ENCODE measurements at places on chromosomes 13 and 19.

DNA sequence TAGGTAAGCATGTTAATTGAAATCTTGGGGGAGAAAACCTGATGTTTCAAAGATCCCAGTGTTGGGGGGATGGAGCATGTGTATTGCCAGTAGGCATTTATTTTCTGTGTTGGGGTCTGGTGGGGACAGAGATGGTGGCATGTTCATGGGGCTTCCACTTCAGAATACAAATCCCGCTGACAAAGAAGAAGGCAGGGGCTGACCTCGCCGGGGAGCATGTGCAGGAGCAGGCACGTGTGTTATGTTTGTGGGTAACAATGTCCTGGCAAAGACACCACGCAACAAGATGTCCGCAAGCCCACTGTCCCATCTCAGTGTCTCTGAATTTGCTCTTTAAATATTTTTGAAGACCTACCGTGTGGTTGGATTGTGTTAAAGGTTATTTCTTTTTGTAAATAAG is 164.5 kb downstream of the TEX29 start:
- no peak for ATAC-seq

DNA sequence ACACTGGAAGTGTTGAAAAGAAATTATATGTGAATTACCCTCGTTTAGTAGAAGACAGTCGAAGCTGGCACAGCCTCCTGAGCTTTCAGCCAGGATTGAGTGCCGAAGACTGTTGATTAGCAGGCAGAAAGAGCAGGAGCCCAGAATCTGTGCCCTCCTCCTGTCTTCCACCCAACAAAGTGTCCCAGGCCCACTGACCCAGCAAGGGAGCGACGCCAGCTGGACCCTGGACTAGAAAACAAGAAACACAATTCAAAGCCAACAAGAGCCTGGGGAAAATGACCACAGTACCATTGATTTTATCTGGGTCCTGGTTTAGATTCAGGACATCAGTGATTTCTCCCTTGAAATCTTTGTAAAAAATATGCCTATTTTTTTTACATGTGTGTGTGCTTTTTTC is 120.7 kb downstream of the RXFP2 start:
- ATAC-seq = no peak

DNA sequence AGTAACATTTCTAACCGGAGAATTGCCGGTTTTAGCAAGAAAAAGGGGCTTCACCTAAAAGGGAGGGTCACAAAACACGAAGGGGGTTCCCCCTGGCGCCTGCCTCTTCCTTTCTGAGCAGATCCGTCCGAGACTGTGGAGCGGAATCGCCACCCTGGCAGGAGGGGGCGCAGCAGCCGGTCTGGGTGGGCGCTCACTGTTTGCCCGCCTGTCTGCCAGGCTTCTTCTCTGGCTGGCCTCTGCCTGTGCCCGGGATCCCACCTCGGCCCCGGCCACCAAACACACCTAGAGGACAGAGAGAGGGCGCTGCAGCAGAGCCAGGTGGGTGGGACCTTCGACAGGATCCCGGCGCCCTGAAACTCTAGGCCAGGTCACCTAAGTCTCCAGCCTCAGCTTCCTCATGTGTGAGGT is 15.6 kb downstream of the LSM4 start:
- no peak for ATAC-seq

DNA sequence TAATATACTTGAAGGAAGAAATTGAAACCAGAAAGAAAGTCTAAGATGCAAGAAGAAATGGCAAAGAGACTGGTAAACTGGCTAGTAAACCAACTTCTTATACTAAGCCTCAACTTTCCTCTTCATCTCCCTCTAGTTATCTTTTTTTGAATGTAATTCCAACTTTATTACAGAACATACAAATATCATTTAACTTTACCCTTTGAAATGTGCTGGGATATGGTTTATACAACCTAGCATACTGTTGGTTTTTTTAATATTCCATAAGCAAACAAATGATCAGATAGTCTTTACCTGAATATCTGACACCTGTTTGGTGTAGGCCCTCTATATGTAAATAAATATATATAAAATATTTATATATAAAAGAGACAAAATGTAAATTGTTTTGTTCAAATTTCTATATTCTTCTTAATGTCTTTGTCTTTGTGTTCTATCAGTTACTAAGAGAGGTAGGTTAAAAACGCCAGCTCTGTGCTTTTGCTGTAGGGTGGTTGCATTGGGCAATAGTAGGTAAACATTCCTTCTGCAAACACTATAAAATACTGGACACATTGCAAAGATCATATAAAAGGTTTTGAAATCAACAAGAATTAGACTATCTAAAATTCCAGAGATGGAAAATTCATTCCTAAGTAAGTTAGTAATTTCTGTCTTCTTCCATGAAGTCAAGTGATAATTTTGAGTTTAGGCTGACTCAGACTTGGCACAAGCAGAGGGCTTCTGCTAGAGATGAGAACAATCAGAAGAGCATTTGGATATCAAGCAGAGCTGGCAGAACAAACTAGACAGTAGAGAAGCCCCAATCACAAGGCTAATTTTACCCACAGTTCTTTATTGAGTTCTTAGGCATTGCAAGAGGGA is 383.3 kb downstream of the RFC3 start:
- ATAC-seq = peak; percentile 96

DNA sequence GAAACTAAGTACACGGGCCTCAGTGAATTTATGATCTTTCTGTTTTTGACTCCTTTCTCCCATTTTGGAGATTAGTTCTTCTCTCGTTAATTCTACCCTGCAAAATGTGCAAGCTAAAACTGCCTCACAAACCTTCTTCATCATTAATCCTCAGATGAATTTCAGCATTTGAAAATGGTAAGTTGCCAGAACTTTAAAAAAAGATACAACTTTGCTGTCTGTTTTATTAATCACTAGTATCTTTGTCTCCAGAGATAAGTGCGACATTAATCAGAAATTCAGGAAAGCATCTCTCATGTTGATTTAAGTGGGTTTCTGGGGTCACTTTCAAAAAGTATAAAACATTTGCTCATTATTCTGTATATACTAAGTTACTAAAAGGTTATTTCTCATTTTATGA is 227.0 kb upstream of the RXFP2 start:
- ATAC-seq = no peak

DNA sequence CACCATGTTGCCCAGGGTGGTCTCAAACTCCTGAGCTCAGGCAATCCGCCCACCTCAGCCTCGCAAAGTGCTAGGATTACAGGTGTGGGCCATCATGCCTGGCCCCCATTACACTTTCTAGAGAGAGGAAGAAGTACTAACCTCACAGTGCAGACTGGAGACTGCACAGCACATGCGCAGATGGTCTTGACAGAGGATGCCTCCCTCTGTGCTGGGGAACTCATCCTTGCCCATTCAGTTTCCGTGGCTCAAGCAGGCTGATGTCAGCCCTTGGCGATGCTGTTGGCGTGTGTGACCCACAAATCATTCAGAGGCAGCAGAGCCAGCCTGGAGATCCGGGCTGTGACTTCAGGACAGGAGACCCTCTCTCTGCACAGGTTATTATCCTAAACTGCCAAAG is 14.6 kb upstream of the FFAR2 start:
- ATAC-seq = no peak

GRCh38 chr13:23621316-23621645 is 51.1 kb downstream of the TNFRSF19 start:
- ATAC-seq = peak; percentile 86

DNA sequence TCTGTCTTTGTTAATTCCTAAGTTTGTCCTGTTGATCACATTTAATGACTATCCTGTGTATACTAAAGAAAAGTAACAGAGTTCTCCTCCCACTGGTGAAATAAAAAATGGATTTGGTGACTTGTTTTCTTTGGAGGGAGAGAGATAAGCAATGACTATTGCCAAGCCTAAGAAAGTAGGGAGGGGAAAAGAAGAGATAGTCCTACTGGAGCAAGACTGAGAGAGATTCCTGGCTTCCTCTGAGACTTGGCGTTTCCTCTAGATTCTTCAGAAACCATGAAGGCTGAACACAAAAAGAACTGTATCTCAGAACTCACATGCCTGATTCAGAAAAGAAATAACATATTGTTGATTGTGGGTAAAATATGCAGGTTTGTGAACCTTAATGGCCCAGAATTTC is 406.5 kb downstream of the FOXO1 start:
- ATAC-seq = no peak

DNA sequence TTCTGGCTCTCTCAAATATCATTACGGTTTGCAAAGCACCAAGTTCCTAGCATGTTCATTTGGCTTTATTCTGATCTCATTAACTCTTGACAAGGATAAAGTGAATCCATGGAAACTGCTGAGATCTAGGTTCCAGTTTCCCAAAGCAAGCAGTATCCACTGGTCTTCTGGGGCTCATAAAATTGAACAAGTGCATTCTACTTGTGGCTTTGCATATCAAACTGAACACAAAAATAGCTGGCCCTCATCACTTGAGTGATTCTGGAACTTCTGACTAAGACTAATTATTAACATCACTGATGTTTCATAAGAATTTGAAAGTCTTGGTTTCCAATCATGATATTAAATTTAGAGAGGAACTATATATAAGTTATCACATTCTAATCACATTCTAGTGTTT is 6.3 kb upstream of the KCTD12 start:
- ATAC-seq = no peak

DNA sequence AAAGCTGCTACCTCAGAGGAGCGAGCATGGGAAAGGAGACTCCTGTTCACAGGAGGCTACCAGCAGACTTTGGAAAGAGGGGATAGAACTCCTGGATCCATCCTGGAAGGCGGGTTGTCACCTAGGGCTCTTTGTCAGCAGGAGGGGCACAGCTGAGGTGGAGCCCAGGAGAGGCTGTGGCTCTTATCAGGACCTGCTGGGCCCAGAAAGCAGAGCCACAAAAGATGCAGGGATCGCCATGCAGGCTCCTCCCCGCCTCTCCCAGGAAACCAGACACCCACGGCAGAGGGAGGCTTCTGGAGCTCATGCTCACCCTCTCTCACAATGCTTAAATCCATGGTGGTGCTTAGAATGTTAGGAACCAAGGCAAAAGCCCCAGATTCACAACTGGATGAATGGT is 994.2 kb downstream of the UQCRFS1 start:
- ATAC-seq = no peak

DNA sequence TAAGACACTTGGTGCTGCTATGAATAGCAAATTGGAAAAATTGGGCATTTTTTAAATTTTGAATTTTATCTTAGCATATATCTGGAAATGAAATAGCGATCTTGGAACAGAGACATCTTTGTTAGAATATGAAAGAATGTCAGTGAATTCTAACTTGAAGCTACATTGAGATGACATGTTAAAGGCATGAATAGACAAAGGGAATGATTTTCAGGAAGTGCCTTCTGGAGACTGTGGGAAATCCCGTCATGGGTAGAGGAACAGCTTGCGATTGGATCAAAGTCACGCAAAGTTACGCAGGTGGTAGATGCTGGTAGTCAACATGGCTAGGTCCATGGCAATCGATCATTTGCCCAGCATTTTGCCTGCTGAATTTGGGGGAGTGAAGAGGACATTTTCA is 43.5 kb downstream of the LRCH1 start:
- ATAC-seq = no peak

- no peak for ATAC-seq
These were observed at the start of gene ARHGAP45 for GRCh38 chr19:1066748-1067340. ARHGAP45 (plus strand) TSS chr19:1067167; CDS start chr19:1067406, 239 bp downstream.

DNA sequence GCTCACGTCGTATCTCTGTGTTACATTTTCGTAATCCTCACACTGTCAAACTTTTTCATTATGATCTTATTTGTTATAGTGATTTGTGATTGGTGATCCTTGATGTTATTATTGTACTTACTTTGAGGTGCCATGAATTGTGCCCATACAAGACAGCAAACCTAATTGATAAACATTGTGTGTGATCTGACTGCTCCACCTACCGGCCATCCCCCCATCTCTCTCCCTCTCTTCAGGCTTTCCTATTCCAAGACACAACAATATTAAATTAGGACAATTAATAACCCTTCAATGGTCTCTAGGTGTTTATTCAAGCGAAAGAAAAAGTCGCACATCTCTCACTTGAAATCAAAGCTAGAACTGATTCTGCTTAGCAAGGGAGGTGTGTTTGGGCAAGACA is 349.3 kb downstream of the RBM26 start:
- ATAC-seq = no peak

DNA sequence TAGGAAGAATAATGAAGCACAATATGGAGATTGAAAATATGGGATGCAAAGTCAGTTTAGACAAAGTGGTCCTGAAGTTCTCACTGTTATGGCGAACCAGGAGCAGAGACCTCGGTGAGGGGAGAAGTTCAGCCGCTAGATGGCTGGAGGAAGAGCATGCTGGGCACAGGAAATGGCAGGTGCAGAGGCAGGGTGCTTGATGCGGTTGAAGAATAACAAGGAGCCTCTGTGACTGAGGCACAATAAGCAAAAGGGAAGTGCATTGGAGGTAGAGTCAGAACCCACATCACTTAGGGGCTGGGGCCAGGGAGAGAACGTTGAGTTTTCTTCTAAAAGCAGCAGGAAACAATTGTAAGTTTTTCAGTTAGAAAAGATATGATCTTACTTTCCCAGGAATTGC is 1725.2 kb downstream of the EFNB2 start:
- no peak for ATAC-seq

- no peak for ATAC-seq
These were observed 244.4 kb upstream of the SLITRK1 start for GRCh38 chr13:84126671-84127171.

DNA sequence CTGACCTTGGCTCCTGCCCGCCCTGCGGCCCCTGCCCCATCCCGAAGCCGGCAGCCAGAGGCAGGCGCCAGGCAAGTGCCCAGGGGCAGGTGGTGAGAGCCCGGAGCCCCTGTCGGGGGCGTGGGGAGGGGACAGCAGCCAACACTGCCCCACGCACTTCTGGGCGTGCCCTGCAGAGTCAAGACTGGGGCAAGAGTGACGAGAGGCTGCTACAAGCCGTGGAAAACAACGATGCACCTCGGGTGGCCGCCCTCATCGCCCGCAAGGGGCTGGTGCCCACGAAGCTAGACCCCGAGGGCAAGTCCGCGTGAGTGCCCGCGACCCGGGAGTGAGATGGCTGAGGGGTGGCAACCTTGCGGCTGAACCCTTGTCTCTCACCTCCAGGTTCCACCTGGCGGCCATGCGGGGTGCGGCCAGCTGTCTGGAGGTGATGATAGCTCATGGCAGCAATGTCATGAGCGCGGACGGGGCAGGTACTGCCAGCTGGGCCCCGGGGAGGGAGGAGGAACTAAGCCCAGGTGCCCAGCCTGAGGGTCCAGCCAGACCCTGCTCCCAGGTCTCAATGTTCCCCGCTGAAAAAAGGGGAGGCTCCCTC is 17.3 kb downstream of the ANKRD24 start:
- no peak for ATAC-seq

GRCh38 chr19:29672933-29673336 is 7.7 kb downstream of the PLEKHF1 start:
- no peak for ATAC-seq

DNA sequence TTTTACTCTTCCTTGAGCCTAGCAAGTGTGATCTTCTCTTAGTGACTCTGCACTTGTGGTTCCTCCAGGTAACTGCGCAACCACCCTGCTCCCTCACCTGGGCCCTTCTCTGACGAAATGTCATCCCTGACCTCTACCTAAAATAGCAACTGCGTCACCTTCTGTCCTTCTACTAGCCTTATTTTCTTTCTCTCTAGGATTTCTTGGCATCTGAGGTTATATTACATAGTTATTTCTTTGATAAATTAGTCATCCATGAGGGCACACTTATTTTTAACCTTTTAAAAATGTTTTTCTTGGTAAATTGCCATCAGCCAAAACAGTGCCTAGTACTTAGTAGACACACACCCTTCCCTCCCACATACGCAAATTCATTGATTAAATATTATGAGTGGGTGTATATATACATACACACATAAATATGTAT is 355.5 kb downstream of the ENOX1 start:
- ATAC-seq = no peak

GRCh38 chr13:98984118-98984517 is 6.3 kb upstream of the DOCK9 start:
- no peak for ATAC-seq
